Muscle of back (tissue), 13 donors: ENCODE measurements at places on chromosomes 7 and 10. TPM values are rescaled to one million over a fixed set of nuclear protein-coding genes. Genes with fewer than 3 reads are reported as not detected.
A peak's percentile ranks its signal among the peaks of the same experiment; 100 is the strongest.

Gene RET
- polyA plus RNA-seq: 4.4 TPM

Gene TMEM176B
- 11.7 TPM for polyA plus RNA-seq

GRCh38 chr7:30159163-30159562 lies 24.4 kb downstream of the MTURN start:
- DNase-seq: no peak

DNA sequence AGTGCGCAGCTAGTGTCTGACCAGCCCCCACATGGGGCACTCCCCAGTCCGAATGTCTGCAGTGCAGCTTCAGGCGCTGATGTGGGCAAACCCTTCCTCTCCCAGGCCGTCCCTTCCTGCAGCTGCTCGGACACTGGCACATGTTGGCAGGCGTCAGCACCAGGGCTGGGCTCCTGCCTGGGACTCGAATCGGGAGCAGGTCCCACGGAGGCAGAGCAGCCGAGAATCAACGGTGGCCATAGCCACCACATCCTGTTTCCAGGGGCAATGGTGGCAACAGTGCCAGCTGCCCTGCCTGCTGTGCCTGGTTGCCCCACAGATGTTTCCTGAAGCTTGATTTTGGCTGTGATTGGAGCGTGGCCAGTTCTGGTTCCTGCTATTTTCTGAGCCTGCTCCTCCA lies 65.8 kb downstream of the MGMT start:
- no peak for DNase-seq

- peak; percentile 41 for DNase-seq
Observed at GRCh38 chr7:108030516-108030915, 27.6 kb upstream of the LAMB1 start.

GRCh38 chr7:17094963-17095574 lies 203.4 kb upstream of the AHR start:
- no peak for DNase-seq

DNA sequence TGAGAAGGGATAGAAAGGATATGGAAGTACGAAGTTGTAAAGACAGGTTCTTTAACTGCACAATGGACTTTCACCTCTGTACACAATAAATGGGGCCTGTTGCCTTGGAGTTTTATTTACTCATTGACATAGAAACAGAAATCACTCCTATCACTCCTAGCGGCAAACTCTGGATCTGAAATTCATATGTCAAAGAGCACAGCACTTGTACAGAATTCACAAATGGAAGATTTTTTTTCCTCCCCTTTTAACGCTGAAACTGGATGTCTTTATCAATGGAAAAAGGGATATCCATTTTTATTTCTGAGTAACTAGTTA lies 18.2 kb downstream of the NT5C3A start:
- no peak for DNase-seq

Gene PRSS1
- 0.29 TPM for polyA plus RNA-seq

Gene CHN2
- polyA plus RNA-seq: 10.0 TPM

DNA sequence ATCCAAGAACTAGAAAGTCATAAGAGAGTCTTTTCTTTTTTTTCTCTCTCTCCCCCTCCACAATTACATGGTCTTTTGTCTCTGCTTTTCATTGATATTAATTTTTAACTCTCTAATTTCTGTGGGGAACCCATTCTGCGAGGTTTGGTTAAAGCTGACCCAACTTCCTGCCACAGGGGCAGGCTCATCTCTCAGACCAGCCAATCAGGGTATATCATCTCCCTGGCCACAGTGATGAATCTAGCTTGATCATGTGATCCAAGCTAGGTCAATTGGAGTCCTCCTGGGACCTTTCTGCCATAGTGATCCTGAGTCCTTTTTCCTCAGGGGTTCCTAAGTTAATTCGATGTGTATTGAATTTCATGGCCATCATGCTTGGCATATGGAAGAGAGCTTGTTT lies 38.0 kb upstream of the TRUB1 start:
- DNase-seq: no peak

DNA sequence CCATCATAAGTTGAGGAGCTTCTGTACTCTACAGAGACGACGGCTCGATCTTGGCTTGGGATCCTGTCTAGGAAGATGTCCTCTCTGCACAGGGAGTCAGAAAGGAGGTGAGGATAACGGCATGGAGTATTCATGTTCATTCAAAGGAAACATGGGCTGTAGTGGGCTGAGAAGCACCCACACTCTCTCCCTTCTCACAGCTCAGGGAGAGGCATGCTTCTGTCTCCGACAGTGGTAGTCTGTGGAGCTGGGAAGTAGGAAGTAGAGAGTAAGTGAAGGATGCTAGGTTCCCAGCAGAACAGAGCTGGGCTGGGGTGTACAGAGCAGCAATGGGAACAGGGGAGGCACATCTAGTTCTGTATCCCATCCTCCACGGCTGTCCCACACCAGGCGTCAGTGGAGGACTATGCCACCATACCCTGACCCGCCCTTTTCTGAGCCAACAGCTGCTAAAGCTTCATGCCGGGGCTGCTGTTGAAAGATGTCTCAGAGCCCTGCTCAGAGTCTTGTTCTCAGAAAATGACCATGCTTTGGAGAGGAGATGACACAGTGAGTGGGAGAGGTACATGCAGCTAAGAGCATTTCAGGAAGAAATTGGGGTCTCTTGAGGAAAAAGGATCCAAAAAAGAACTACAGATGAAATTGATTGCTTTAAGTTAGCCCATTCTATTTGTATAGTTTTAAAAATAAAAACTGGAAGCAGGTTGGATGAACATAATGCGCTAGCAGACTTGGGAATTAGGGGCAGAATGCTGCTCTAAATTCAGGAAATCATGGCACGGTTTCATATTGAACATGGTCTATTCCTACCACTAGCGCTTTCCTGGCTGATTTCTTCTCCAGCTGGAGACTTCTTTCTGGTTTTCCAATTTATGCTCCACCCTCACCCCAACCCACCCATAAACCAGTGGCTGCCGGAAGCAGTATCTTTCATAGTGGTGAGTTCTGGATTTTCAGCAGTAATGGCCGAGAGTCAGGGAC lies 138.6 kb downstream of the CHN2 start:
- no peak for DNase-seq

Gene OPN4
- 1.4 TPM for polyA plus RNA-seq

GRCh38 chr7:48109848-48110663 lies 21.0 kb downstream of the UPP1 start:
- DNase-seq: peak; percentile 55
